Breast epithelium (tissue), 4 donors: ENCODE measurements at places on chromosomes 11 and 22. TPM values are rescaled to one million over a fixed set of nuclear protein-coding genes. Genes with fewer than 3 reads are reported as not detected.

Gene SMC1B
- total RNA-seq, result not detected

Gene ADM
- total RNA-seq, result 279 TPM

Gene SLC17A6
- not detected for total RNA-seq

GRCh38 chr11:88171982-88172381 lies 3.3 kb downstream of the RAB38 start:
- H3K4me1 ChIP-seq, result peaks cover 3% of the 10 kb centered on the region
- no peak for DNase-seq
- peak overlapping the region; percentile 27 for H3K27ac ChIP-seq
- H3K4me3 ChIP-seq, result no peak overlapping the region
- H3K27me3 ChIP-seq, result no peaks in the 10 kb centered on the region
- no peaks in the 10 kb centered on the region for H3K36me3 ChIP-seq

DNA sequence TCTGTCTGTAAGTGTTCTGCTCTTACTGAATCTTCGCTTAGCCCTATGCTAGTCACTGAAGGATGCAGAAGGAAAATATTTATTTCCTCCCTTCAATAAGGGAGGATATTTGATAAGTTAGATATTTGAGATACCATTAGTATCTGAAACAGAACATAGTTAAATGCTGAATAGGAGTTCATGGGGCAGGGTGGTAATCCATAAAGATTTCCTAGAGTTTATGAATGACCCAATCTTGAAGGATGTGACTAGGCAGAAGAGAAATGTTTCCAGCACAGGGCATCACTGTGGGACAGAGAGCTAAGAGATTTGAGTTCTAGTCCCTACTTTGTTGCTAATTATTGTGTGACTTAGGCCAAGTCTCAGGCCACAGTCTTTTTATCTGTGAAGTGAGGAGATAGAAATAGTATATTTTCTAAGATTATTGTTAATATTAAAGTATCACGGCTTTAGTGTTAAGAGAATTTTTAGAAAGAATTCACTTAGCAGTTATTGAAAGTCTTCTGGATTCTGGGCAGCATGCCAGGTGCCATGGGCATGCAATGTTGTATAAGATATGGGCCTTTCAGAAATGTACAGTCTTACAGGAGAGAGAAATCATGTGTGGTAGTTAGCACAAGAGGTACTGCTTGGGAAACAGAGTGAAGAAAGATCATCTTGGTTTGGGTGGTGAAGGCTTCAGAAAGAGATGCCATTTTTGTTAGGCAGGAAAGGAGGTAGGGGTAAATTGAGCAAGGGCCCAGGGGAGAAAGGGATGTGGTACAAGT lies 24.0 kb downstream of the SWAP70 start:
- no peak for DNase-seq
- no peak overlapping the region for H3K4me3 ChIP-seq
- H3K27me3 ChIP-seq, result no peaks in the 10 kb centered on the region
- no peaks in the 10 kb centered on the region for H3K36me3 ChIP-seq
- H3K4me1 ChIP-seq, result peaks cover 30% of the 10 kb centered on the region
- H3K27ac ChIP-seq, result peak overlapping the region; percentile 70

DNA sequence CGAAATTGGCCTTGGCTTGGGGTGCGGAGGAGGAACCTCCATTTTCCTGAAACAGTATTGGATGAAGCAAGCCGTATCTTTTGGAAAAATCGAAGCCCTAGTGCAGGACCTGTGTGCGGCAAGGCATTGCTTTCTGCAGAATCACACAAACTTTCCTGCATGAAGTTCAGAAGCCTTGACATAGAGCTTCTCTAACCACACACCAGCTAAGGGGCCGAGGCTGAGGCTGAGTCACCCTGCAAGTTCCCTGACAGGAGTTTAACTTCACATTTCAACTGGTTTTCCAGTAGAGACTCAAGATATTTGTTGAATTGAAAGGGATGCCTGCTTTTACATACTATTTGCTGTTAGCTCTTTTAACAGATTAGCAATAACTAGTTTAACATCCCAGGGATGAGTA lies 67.8 kb downstream of the TCF20 start:
- no peaks in the 10 kb centered on the region for H3K36me3 ChIP-seq
- no peak overlapping the region for H3K27ac ChIP-seq
- H3K4me3 ChIP-seq, result no peak overlapping the region
- no peaks in the 10 kb centered on the region for H3K4me1 ChIP-seq
- no peak for DNase-seq
